ENCODE measurements at places on chromosomes 2 and 18. TPM values are rescaled to one million over a fixed set of nuclear protein-coding genes. Genes with fewer than 3 reads are reported as not detected.
A peak's percentile ranks its signal among the peaks of the same experiment; 100 is the strongest.

DNA sequence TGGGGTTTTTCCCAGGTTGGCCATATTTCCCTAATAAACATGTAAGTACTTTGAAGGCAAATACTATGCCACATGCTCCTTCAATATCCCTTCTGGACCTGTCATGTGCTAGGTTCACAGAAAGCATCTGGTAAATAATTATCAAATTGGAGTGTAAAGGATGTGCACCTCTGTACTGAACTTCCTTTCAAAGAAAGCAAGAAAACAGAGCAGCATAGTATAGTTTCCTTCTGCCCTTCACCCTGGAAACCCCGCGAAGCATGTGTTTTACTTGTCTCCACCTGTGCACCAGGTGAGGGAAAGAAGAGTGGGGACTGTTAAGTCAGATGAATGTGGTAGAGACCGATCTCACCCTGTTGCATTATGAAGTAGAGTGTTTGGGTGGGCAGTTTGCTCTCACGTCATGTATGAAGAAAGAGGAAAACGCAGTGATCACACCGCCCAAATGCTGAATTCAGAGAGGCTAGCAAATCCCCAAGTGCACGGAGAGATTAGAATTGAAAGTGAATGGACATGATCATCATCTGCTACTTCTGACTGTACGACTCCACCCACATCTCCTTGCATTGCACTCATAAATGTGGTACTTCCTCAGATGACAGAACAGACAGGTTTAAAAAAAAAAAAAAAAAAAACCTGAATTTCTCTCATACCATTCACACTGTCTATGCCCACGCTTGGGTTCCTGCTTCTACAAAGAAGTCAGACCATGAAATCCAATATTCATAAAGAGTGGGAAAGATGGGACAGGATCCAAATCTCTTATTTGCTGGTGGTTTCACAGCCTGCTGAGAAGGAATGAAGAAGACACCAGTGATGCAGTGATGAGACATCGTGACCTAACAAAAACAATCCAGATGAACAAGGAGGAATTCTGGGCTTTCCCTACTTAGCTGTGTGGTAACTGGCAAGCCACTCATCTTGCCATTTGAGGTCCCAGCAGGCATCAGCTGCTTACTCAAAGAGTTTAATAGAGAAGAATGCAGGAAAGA lies 448.6 kb downstream of the BCL11A start:
- no peak for DNase-seq

GRCh38 chr18:4102901-4103300 lies 352.2 kb downstream of the DLGAP1 start:
- DNase-seq = no peak

- no peak for DNase-seq
Measured at GRCh38 chr2:201403880-201404279, 46.7 kb upstream of the FLACC1 start.

DNA sequence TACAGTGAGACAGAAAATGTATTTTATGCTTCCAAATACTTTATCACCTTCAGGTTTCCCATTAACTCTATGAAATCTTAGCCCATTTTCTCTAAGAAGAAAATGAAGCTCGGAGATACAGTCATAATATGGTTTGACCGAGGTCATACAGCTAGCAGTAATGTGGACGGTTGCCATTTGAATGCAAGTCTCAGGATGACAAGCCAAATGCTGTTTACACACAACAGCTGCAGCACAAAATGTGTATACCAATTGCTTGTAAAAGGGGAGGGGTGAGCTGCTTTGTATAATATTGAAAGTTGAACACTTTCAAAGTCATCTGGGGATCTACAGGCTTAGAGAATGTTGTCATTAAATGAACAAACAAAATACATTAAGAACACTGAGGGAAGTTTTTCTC lies 93.8 kb upstream of the FSIP2 start:
- peak; percentile 95 for DNase-seq

SERPINB11 gene
- total RNA-seq = not detected

- no peak for DNase-seq
Measured at GRCh38 chr2:187075199-187075635, 226.2 kb upstream of the ZSWIM2 start.

All from lung (tissue), 17 donors.